ENCODE measurements at places on chromosomes 12 and 14. TPM values are rescaled to one million over a fixed set of nuclear protein-coding genes. Genes with fewer than 3 reads are reported as not detected.

CNTN1 gene
- 0.12 TPM for polyA plus RNA-seq

DNA sequence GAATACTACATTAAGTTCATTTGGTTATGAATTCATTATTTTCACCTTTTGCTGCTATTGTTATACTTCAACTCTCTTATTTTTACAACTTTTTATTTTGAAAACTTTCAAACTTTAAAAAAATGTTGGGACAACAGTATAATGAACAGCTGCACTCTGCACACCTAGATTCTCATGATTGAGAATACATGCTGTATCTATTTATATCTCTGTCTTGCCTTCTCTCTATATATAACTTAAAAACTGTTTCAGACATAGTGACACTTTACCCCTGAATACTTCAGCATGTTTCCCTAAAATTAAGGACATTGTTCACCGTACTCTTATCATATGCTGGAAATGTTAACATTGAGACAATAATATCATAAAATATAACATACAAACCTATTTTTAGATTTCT, 237.1 kb downstream of the GPHN start:
- DNase-seq = no peak

GRCh38 chr12:118534003-118534402, 157.6 kb downstream of the SUDS3 start:
- no peak for DNase-seq

DNA sequence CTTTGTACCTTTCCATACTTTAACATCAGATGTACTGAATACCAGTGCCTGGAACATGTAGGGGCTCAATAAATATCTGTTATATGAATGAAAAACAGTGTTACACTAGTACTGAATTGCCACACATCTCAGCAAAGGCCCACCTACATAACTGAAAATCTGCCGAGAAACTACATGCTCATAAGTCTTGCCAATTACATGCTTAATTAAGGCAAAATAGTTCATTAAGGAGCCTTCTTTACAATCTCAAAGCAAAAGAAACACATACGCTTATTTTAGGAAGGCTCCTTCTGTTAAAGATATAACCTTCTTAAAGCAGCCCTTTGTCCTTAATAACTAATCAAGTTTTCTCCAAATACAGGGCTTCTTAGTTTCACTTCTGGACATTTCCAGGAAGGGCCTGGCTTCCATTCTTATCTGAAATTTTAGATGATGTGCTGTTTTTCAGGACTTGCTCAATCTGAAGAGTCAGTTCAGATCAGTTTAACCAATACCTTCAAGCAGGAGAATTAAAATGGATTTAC, 11.5 kb downstream of the LIMA1 start:
- DNase-seq = no peak

DNA sequence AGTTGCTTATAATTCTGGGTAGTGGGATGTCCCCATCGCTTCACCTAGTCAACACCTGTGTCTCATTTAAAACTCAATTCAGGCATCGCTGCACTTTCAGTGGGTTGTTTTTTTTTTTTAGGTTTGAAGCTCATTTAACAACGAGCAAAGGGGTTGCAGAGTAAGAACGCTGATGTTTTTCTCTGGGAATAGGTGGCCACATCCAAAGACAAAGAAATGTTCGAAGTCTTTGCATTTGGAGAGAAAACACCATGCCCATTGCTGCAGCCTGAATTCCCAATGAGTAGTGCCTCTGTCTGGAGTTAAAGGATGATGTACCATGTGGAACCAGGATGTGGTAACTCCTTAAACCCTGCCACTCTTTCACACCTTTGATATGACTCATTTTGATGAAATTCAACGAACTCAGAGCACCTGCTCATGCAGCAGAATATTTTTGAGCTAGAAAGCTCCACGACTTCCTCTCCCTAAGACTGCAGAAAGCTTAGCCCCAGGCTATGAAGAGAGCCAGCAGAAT, 35.1 kb upstream of the BATF start:
- no peak for DNase-seq
